ENCODE measurements at places on chromosomes 5 and 9. TPM values are rescaled to one million over a fixed set of nuclear protein-coding genes. Genes with fewer than 3 reads are reported as not detected.
A peak's percentile ranks its signal among the peaks of the same experiment; 100 is the strongest.

GRCh38 chr5:158124606-158125316 lies 265.8 kb upstream of the CLINT1 start:
- H3K27ac ChIP-seq: no peak overlapping the region
- H3K4me1 ChIP-seq: no peaks in the 10 kb centered on the region
- no peak for DNase-seq
- H3K4me3 ChIP-seq: no peak overlapping the region
- H3K27me3 ChIP-seq: no peaks in the 10 kb centered on the region
- no peaks in the 10 kb centered on the region for H3K36me3 ChIP-seq

GRCh38 chr5:9342161-9342787 lies 203.6 kb downstream of the SEMA5A start:
- H3K27me3 ChIP-seq: no peaks in the 10 kb centered on the region
- no peaks in the 10 kb centered on the region for H3K36me3 ChIP-seq
- no peak overlapping the region for H3K27ac ChIP-seq
- DNase-seq: no peak
- H3K4me3 ChIP-seq: no peak overlapping the region

- no peaks in the 10 kb centered on the region for H3K4me1 ChIP-seq
- no peak overlapping the region for H3K27ac ChIP-seq
- H3K27me3 ChIP-seq: no peaks in the 10 kb centered on the region
- no peaks in the 10 kb centered on the region for H3K36me3 ChIP-seq
- H3K4me3 ChIP-seq: no peak overlapping the region
These were observed 585.2 kb downstream of the ZNF608 start for GRCh38 chr5:124161266-124161665.

The DNAH5 gene
- total RNA-seq: 3.4 TPM

- no peak overlapping the region for H3K4me3 ChIP-seq
- DNase-seq: no peak
- H3K36me3 ChIP-seq: no peaks in the 10 kb centered on the region
- no peak overlapping the region for H3K27ac ChIP-seq
These were observed 518.0 kb downstream of the RAB3C start for GRCh38 chr5:59100875-59101274.

- H3K27me3 ChIP-seq: no peaks in the 10 kb centered on the region
- no peak for DNase-seq
- no peaks in the 10 kb centered on the region for H3K36me3 ChIP-seq
- no peaks in the 10 kb centered on the region for H3K4me1 ChIP-seq
- H3K4me3 ChIP-seq: no peak overlapping the region
These were observed 71.0 kb downstream of the COL23A1 start for GRCh38 chr5:178519155-178519554.

DNA sequence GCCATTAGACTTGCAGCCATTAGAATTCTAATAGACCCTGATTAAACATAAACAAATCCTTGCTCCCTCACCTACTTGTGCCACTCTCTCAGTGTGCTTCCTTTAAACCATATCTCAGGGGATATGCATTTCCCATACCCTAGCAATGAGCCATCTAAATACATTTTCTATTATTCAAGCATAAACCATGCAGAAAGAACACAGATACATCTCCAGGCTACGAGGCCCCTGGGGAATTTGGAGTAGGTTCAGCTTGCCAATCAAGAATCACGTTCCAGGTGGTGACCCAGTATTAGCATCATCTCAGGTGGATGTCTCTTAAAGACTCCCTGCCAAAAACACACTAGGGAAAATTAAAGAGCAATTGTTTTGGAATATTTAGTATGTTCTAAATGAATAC lies 93.0 kb upstream of the CCL21 start:
- no peak overlapping the region for H3K27ac ChIP-seq
- no peak for DNase-seq
- H3K4me1 ChIP-seq: no peaks in the 10 kb centered on the region
- H3K27me3 ChIP-seq: no peaks in the 10 kb centered on the region
- no peak overlapping the region for H3K4me3 ChIP-seq

GRCh38 chr5:87267574-87268125 lies at the start of gene RASA1:
Gene RASA1, plus strand, starts transcription at chr5:87267883. Its CDS starts 569 bp downstream, at chr5:87268452.
- H3K4me1 ChIP-seq: peaks cover 8% of the 10 kb centered on the region
- no peaks in the 10 kb centered on the region for H3K27me3 ChIP-seq
- peak; percentile 95 for DNase-seq

DNA sequence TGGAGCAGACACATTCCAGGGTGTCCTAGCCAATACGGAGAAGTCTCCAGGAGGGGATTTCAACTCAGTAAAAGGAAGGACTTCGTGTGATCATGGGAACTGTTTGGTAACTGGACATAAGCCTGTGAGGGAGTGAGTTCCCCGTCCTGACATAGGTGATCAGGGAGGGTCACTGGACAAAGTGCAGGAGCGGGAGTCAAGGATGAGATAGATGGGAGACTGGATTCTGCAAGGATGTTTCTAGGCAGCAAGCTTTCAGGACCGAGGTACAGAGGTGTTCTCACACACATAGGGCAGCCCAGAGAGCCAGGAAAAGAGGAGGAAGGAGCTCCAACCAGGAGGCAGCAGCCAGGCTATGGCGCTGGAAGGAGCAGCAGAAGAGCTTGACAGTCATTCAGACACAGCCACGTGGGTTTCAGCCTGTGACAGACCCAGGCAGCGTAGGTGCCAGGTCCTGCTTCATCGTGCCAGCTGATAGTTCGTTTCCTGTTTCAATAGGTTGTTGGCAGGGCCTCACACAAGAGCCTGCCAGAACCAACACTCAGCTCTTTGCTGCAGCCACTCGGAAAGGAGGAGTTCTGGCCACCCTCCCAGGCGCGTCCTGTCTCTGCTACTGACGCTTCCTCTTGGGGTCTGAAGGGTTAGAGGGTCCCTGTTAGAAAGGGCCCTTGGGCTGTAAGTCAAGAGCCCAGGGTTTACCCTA lies 84.1 kb downstream of the AMBP start:
- peak overlapping the region; percentile 18 for H3K27ac ChIP-seq
- peak; percentile 98 for DNase-seq
- no peaks in the 10 kb centered on the region for H3K27me3 ChIP-seq
- H3K4me1 ChIP-seq: peaks cover 36% of the 10 kb centered on the region

DNA sequence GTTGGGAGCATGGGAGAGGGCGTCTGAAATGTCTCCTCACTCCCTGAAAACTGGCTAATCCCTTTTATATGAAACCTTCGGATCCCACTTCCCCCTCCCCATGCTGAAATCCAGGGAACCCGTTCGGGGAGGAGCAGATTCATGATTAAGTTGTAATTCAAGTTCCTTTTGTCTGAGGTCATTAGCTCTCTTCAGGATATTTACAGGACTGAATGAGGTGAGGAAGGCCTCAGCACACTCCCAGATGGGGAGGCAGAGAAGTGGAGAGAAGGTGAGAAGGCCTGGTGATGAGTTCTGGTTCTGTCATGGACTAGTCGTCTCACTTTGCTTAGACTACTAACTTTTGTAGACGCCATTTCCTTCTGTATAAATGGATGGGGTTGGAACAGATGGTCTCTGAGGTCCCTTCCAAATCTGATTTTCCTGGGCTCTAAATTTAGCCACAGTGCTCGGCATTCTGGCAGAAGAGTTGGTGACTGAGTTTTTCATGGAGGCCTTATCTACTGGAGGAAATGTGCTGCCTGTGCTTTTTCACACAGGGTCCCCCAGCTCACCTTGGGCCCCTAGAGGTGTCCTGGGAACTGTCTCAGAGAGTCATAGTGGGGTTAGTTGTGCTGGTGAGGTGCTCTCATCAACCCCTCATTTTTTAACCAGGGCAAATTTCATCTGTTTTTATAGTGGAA lies 62.3 kb downstream of the PRDM6 start:
- H3K27me3 ChIP-seq: no peaks in the 10 kb centered on the region
- no peaks in the 10 kb centered on the region for H3K36me3 ChIP-seq
- no peak for DNase-seq

DNA sequence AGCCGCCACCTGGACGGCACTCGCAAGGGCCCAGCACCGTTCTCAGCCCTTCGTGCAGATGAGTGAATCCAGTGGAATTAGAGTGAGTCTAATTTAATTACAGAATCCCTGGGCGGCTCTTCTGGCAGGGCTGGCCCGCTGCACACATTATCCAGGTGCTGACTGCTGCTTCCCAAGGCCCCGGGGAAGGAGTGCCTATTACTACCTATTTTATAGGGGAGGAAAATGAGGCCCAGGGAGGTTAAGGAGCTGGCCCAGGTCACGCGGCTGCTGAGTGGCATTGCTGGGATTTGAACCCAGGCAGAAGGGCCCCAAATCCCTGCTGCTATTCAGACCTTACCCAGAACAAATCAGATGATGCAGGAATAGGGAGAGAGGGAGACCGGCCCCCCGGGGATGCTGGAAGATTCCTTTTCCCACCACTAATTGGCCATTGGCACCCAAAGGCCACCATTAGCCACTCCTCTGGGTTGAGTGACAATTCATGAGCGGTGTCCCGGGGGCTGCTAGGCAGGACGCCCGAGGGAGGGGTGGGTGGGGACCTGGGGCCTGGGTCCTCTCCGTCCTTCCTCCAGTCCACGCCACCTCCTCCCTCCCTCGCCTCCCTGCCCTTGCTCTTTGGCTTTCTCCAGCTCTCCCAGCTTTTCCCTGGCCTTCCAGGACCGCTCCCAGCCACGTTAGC lies 10.3 kb upstream of the QRFP start:
- no peaks in the 10 kb centered on the region for H3K27me3 ChIP-seq
- no peak for DNase-seq
- H3K4me3 ChIP-seq: no peak overlapping the region
- H3K27ac ChIP-seq: no peak overlapping the region
- H3K36me3 ChIP-seq: no peaks in the 10 kb centered on the region

The CAPSL gene
- 0.33 TPM for total RNA-seq

All from thyroid gland (tissue), 4 donors.